SW480 (cell line): ENCODE measurements at places on chromosomes 7 and 10.

- DNase-seq: no peak
Measured at GRCh38 chr10:17660921-17661320, 17.0 kb downstream of the STAM start.

DNA sequence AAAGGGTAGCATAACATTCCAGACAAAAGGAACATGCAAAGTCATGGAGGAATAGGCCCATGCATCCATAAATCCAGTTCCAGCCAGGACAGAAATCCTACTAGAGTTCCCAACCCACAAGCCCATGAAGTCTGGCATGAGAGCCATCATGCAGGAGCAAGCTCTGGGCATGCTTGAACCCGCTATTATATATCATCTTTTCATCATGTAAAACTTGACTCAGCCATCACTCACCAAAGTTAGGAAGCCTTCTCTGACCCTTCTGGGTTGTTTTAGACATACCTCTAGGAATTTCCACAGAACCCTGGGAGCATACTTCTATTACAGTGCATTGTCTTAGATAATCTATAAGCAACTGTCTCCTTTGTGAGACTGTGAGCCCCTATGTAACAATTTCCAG lies 293.0 kb upstream of the NPSR1 start:
- DNase-seq: no peak

- no peak for DNase-seq
Measured at GRCh38 chr10:29470355-29470705, 164.4 kb downstream of the SVIL start.

DNA sequence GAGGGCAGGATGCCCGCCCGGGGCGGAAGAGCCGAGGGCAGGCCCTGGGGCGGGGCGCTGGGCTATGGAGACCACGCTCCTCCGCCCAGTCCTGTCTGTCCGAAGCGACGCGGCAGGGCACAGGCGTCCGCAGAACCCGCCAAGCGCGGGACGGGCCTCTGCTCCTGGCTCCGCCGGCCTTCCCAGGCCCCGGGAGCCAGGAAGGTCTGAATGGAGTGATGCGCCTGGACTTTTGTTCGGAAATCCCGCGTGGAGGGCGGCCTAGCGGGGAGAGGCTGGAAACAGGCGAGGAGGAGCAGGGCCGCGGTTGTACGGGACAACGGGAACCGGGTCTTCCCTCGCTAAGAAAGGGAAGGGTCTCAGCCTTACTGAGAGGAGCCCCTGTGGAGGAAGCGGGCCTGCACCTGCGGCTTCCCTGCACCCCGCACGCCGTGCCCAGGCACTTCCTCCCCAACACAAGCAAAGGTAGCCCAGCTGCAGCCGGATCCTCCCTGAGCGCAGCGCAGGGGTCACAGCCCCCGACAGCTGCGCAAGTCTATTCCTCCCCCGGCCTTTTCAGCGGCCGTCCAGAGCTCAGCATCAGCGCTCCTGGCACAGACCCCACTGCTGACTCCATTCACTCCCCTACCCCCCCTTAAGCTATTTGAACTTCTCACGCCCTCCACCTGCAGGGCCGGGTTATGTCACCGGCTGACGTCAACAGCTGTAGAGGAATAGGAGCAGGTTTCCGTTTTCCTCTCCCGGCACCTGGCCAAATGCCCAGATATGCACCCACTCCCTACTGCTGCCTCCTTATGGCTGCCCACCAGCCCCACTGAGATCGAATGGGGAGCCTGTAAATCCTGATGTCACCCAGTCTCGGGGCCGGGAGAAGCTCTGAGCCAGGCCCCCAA lies 143.2 kb upstream of the RET start:
- peak; percentile 11 for DNase-seq
